PC-9 (cell line): ENCODE measurements at places on chromosomes 3 and 15. TPM values are rescaled to one million over a fixed set of nuclear protein-coding genes. Genes with fewer than 3 reads are reported as not detected.

The CLDN18 gene
- not detected in 2 replicates for total RNA-seq

The CMTM7 gene
- 37.1 and 51.6 TPM in 2 replicates for total RNA-seq

The PP2D1 gene
- total RNA-seq = not detected in 2 replicates

The APEH gene
- total RNA-seq = 131 TPM in 2 replicates

The BFSP2 gene
- total RNA-seq = not detected in 2 replicates

The WDR93 gene
- 1.1 and 1.8 TPM in 2 replicates for total RNA-seq

The SLC12A8 gene
- 30.7 and 42.9 TPM in 2 replicates for total RNA-seq

The ARHGEF26 gene
- total RNA-seq = 7.9 and 10.0 TPM in 2 replicates

The FAN1 gene
- total RNA-seq = 9.3 and 10.2 TPM in 2 replicates

The IL17RE gene
- 22.7 and 23.8 TPM in 2 replicates for total RNA-seq

The MORC1 gene
- not detected in 2 replicates for total RNA-seq

The NPAP1 gene
- total RNA-seq = not detected in 2 replicates

The FGD5 gene
- not detected in 2 replicates for total RNA-seq

The FGF12 gene
- total RNA-seq = 5.6 and 10.9 TPM in 2 replicates

The LSAMP gene
- not detected in 2 replicates for total RNA-seq

The MESP1 gene
- 8.5 and 17.8 TPM in 2 replicates for total RNA-seq

The CHRNB4 gene
- 0.13 TPM in 1 of 2 replicates, not detected in the other for total RNA-seq

The LARP6 gene
- total RNA-seq = 31.2 and 33.4 TPM in 2 replicates

The CASR gene
- total RNA-seq = not detected in 2 replicates

The CA12 gene
- total RNA-seq = 3.8 and 4.6 TPM in 2 replicates

The ANKDD1A gene
- total RNA-seq = 14.2 and 17.5 TPM in 2 replicates

The IQCF5 gene
- not detected in 2 replicates for total RNA-seq

The NANOGP8 gene
- not detected in 2 replicates for total RNA-seq

The P2RY14 gene
- total RNA-seq = not detected in 2 replicates

The PLS1 gene
- total RNA-seq = 50.4 and 53.8 TPM in 2 replicates

The SCG3 gene
- not detected in 2 replicates for total RNA-seq

The LRRIQ4 gene
- total RNA-seq = 1.3 TPM in 2 replicates

The RHOV gene
- total RNA-seq = 1.4 and 4.1 TPM in 2 replicates

The SLC12A1 gene
- not detected in 2 replicates for total RNA-seq

The MYZAP gene
- 3.5 and 5.9 TPM in 2 replicates for total RNA-seq

The COPS2 gene
- total RNA-seq = 47.8 and 71.8 TPM in 2 replicates

The ANKUB1 gene
- total RNA-seq = not detected in 2 replicates

The CLCN2 gene
- total RNA-seq = 27.1 and 33.0 TPM in 2 replicates

The GOLGA8A gene
- total RNA-seq = 50.7 and 60.7 TPM in 2 replicates

The PIAS1 gene
- 42.2 and 42.5 TPM in 2 replicates for total RNA-seq
